Colonic mucosa (tissue), 4 donors: ENCODE measurements at places on chromosomes 6 and 20.
A peak's percentile ranks its signal among the peaks of the same experiment; 100 is the strongest.

DNA sequence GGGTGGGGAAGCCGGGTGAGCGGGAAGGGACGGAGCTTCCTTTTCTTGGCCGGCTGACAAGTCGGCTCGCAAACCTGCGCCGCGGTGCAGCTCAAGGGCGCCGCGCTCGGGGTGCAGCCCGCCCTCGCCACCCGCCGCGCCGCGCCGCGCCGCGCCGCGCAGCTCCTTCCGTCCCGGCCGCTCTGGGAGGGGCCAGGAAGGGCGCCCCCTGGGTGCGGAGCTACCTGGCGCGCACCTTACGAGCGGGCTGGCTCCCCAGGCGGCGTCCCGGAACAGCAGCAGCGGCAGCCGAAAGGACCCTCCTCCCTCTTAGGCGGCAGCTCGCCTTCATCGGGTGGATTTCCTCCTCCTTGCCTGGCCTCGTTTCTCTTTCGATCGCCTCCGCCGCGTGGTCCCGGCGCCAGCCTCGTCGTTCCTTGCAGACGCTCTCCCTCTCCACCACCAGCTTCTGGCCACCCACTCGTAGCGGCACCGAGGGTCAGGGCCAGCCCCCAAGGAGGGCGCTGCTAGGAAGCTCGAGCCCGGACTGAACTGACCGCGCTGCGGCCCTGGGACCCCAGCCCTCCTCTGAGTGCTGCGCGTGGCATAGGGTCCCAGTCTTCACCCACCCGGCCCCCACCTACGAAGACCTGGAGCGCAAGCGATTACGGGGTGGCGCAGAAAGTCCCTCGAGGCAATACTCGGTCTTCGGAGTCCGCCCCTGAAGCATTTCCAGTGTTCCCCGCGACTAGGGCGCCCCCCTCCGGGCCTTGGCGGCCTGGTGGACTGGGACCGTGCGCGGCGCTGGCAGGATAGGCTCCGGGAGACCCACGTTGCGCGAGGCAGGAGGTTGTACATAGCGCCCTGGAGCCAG lies at the start of gene MAP3K5:
Gene MAP3K5 (minus strand): TSS at position 68 of the 853 bp plus-strand sequence. CDS start 320 bp downstream, outside the sequence.
- DNase-seq = peak; percentile 97

DNA sequence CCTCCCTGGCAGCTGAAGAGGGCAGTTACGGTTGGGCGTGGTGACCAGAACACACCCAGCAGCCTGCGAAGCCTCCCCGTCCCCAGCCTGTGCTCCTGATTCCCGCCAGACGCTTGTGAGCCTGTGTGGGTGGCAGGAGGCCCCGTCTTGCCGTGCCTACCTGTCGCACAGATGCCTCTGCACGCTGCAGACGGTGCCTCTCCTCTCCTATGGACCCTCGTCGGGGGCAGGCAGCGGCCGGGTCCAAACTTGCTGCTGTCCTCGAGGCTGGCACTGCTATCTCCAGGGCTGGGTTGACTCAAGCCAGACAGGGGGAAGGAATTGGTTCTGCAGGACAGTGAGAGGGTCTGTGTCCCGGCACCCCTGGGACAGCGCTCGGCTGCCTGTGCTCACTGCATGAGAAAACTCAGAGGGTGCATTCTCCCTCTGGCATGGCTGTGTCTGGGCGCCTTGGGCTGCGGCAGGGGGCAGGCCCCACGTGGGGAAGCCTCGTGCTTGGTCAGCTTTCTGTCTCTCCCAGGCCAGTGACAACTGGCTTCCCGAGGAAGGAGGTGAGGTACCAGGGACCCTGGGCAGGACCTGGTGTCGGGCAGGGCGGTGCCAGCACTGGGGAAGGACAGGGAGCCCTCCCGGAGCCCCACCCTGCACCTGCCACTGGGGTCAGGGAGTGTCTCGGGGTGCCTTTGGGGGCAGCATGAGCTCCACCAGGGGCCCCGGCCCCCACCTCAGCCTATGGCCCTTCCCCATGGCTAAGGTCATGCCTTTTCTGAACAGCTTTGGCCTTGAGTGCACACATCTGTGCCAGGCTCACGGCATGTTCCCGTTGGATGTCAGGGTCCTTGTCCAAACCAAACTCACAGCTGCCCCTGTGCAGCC lies 127.5 kb downstream of the TAF4 start:
- DNase-seq = no peak

DNA sequence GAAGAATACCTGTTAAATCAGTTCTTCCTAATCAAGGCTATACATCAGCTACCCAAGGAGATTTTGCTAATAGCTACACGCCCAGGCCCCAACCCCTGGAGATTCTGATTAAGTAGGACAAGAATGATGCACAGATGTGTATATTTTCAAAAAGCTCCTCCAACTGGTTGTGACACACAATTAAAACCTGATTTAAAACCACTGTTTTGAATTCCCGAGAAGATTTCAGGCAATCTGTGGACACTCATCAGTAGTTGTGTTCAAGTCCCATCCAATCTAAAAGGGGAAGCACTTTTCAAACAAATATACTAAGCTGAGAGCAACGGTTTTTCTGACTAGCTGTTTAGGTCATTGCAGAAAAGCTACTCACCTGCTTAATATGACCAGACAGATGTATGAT lies 118.9 kb upstream of the NHSL1 start:
- no peak for DNase-seq

GRCh38 chr6:33469661-33470060 lies 15.3 kb downstream of the ZBTB9 start:
- no peak for DNase-seq

GRCh38 chr6:169843991-169844390 lies 92.6 kb downstream of the ERMARD start:
- DNase-seq = peak; percentile 6

DNA sequence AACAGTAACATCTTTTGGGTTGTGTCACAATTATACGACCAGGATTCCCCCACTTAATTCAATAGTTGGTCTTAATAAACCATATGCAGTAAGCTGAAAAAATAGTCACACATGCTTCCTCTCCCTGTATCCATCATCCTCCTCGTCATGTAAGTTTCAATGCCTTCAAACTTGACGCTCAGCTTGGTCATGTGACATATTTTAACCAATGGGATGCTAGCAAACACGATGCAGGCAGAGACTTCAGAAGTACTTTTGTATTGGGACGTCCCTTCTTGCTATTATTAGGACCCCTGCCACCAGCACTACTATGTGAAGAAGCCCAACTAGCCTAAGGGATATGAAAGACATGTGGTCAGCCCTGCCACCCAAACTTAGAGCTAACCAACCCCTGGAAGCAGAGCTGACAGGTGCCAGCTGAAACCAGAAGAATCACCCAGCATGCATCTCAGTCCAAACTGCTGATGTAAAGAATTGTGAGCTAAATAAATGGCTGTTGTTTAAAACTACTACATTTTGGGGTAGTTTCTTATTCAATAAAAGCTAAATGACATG lies 49.3 kb downstream of the CGA start:
- DNase-seq = no peak

GRCh38 chr20:24604966-24605665 lies 135.7 kb downstream of the SYNDIG1 start:
- DNase-seq = no peak
